ENCODE measurements at places on chromosomes 4 and X.

- no peak for DNase-seq
Observed at GRCh38 chr4:19224820-19225219, 1026.9 kb upstream of the SLIT2 start.

DNA sequence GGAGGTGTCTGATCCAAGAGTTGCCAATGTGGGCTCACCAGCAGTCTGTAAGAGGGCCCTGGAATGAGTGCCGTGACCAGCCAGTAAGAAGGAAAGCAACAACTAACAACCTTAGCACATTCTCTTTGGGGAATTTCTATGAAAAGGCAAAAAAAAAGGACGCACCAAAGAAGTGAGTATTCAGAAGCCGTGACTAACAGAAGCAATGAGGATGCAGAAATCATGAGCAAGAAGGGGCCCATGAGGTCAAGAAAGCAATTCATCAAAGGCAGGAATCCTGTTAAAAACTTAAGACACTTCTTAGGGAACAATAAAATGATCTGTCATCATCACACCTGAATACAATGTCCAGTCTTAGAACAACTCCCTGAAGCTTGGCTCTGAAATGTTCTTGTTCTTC is 260.5 kb downstream of the RAPGEF2 start:
- no peak for DNase-seq

DNA sequence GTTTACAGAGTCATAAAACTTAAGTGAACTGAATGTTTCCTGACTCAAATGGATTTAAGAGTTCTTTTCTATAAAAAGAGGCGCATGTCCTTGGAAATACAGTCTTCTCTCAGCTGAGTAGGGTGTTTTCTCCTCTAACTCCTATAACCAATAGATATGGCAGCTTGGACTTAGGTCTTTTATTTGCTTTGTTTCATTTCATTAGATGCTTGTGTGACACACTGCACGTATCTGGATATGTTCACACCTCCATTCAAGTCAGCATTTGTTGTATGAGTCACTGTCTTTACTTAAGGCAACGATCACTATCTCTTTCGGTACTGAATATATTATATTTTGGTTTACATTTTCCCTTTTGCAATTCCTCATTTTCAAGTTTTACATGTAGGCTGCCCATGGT is 136.6 kb downstream of the ARSF start:
- no peak for DNase-seq

DNA sequence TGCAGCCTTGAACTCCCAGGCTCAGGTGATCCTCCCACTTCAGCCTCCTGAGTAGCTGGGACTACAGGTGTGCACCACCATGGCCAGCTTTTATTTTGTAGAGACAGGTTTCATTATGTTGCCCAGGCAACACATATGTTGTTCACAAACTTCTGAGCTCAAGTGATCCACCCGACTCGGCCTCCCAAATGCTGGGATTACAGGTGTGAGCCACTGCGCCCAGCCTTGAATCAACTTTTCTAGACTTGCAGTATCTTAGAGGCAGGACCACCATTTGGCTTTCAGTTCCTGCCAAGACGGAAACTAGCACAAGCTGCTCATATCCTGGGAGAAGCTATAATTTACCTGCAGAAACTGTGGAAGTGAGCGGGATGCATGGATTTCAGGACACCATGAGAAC is 19.9 kb downstream of the NAT8L start:
- no peak for DNase-seq

GRCh38 chr4:171919314-171919713 is 106.1 kb downstream of the GALNTL6 start:
- no peak for DNase-seq

DNA sequence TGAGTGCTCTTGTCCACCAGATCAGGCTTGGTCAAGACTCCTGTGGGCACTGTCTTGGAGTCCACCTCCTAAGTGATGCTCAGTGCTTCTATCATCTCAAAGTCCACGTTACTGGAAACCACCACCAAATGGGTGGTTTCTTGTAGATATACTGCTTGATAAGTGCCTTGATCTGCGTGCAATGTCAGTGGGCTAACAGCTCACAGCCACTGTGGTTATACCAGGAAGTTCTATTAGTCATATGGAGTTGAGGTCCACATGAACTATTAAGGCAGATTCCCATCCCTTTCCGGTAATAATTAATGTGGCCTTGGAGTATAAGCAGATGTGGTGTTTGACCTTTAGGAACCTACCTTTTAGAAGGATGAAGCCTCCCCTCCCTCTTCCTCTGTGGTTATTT is 161.9 kb downstream of the ZNF518B start:
- no peak for DNase-seq

GRCh38 chrX:40511258-40511657 is 69.5 kb upstream of the ATP6AP2 start:
- no peak for DNase-seq

- no peak for DNase-seq
Observed at GRCh38 chrX:56813318-56813837, 84.3 kb downstream of the NBDY start.

GRCh38 chrX:43225626-43226328 is 430.3 kb upstream of the MAOA start:
- no peak for DNase-seq

- no peak for DNase-seq
Observed at GRCh38 chrX:140439476-140439875, 65.4 kb downstream of the SOX3 start.

GRCh38 chr4:168734703-168735678 is 238.1 kb downstream of the PALLD start:
- no peak for DNase-seq

- no peak for DNase-seq
Observed at GRCh38 chrX:114046695-114047279, 537.1 kb upstream of the HTR2C start.

DNA sequence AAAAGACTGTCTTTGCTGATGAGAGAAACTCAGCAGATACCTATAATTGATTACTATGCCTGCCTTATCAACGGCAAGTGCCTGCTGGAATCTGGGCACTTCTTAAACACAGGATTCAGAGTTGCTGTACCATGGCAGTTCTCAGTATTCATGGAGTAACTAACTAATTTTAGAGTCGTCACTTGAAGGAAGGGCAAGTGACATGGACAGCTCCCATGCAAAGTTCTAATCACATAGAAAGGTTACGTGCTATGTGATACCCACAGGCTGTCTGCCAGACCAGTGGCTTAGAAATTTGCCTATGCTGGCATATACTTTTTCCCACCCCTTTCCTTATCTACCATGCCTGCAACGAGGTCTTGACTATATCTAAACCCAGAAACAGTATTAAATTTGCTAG is 931.1 kb upstream of the TENM3 start:
- DNase-seq = no peak

DNA sequence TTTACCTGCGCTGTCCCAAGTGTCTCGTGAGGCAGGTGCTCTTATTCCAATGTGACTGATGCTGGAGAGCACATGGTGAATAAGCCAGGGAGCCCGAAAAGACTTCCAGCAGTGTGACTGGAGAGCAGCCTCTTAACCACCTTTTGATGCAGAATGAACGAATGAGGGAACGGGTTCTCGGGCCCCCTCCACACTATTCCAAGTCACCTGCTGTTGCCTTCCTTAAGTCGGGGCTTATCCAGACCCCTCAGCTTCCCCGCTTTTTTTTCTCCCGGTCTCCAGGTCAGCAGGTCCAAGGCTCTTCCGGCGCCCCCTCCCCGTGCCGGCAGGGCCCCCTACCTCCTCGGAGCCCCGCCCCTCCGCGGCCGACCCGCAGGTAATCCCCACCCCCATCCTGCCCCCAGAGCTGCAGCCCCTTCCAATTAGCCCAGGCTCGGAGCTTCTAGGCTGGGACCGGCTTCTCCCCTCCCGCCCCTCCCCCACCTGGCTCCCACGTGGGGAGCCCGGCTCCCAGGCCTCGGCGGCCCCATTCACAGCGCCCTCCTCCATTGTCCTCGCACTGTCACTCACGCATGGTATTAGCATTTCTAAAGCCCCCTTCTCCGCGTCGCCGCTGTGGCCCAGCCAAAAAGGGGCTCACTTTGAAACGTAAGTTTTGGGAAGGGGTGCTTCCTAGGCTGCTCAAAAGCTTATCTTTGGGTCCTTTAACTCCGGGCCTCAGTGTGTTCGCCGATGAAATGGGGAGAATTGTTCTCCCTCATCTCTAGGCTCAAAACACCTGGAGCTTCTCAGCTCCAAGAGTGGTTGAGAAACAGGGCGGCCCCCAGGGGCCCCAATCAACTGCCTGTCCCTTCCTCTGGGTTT is 56.2 kb upstream of the PJA1 start:
- DNase-seq = no peak

DNA sequence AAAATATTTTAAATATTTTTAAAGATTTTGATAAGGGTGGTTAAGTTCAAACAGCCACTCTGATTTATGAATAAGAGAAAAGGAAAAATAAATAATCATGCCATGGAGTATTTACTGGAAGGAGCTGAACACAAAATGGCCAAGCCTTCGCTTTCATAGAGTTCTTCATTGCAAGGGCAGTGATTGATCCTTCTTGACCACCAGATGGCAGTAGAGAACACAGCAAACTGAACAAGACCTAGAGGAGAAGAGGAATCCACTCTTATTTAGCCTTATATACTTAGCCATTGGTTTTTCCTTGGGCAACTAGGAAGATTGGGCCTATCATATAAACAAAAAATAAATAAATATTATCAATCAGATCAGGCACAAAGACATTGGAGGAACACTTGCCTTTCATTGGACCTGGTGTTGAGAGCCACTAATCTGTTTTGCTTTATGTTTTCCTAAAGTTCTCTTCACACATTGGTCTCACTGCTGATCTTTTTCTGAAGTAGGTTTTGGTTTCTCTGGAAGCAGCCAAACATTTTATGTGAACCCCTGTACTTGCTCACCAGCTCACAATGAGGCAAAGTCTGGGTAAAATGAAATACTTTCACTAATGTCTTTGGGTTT is 58.1 kb upstream of the PARM1 start:
- no peak for DNase-seq

GRCh38 chr4:120749445-120750151 is 172.9 kb downstream of the PRDM5 start:
- no peak for DNase-seq

- no peak for DNase-seq
Observed at GRCh38 chr4:151850791-151851213, 90.0 kb upstream of the GATB start.

DNA sequence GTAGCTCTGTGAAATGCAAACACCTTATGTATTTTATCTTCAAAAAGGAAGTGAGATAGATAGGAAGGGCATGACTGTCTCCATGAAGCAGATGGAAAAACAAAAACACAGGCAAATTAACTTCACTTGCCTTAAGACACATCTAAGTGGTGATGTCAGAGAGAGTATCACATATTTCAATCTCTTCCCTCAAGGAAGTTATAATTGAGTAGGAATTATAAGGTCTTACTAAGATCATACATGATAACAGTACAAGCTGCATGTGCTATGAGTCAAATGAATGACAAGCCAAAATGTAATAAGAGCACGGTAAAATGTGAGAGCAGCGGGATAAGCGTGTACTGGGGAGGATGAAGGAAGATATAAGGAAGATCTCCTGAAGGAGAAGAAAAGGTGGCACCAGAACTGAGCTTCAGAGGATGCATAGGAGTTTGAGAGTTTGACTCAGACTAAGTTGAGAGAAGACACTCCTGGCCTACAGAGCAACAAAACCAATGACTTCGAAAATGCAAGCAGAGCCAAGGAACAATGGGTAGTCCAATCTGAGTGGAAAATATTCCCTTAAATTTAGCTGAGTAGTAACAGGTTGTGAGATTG is 43.3 kb upstream of the GALNT7 start:
- DNase-seq = no peak

- no peak for DNase-seq
Observed at GRCh38 chr4:161186012-161186411, 977.8 kb downstream of the FSTL5 start.

DNA sequence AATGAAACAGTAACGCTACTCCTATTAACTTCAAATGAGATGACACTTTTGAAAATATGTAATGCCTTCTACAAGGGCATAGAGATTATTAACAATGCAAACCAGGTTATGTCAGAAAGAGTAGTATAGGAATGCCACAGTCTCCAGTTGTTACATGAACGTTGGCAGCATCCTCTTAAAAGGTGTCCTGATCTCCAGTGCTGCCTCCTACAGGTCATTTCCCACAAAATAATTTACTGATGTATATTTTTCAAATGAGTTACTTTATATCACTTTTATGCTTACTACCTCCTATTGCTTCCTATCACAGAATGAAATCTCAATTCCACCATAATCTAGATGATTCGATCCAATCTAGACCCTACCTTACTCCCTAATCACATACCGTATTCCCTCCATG is 195.2 kb upstream of the EPHA5 start:
- DNase-seq = no peak

DNA sequence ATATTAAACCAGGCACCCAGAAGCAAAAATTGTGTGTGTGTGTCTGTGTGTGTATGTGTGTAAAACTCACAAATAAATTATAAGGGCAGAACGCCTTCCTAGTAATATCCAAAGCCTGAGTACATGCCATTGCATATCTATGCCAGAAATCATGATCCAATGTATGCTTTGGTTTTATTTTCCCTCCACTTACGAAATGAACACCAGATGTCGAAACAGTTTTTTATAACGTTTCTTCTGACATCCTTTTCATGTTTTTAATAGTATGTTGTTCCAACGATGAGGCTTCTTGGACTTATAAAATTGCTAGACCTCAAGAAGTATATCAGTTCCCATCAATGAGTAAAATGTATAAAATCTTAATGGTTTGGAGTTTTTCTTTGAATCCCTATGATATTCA is 55.4 kb downstream of the KCNIP4 start:
- DNase-seq = no peak

GRCh38 chrX:110509755-110510532 is 151.3 kb downstream of the RTL9 start:
- DNase-seq = no peak

DNA sequence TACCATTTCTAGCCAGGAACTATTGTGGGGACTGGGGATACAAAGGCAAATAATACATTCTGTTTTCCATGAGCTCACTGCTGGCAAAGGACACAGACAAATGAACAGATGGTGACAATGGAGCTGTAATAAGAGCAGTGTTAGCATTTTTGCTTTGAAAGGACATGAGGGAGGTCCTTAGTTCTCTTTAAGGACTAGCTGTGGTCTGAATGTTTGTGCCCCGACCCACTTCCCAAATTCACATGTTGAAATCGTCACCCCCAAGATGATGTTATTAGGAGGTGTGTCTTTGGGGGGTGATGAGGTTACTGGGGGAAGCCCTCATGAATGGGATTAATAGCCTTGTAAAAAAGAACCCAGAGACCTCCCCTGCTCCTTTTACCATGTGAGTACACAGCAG is 30.3 kb downstream of the CCNG2 start:
- no peak for DNase-seq

GRCh38 chrX:112247714-112248113 is 165.1 kb upstream of the TRPC5 start:
- DNase-seq = no peak

All from stimulated activated CD4-positive, alpha-beta T cell treated with anti-CD3 and anti-CD28 coated beads, Interleukin-1b, Interleukin-23, amount 100 ng/mL, for 1 hour (primary cell).